CD4-positive, alpha-beta T cell treated with Interleukin-15 for 4 hours (primary cell): ENCODE measurements at places on chromosomes 11 and 22.

DNA sequence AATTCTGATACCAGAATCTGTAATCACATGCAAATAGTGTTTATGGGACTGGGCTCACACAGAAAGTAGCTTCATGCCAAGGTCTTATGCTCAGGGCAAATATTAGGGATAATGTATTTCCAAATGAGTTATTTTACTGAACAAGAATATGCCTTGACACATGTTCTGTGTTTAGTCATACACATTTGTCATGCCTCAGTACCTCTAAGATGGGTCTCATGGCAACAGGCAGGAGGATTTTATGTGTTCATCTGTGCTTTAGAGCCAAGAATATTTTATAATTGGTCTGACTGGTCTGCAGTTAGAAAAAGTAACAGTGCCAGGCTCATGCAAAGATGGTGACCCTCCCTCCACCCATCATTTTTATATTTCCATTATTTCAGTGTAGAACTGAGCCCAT, 49.1 kb downstream of the JAM3 start:
- no peak for DNase-seq

- no peak for DNase-seq
These were observed 24.8 kb downstream of the UVRAG start for GRCh38 chr11:75839851-75840250.

DNA sequence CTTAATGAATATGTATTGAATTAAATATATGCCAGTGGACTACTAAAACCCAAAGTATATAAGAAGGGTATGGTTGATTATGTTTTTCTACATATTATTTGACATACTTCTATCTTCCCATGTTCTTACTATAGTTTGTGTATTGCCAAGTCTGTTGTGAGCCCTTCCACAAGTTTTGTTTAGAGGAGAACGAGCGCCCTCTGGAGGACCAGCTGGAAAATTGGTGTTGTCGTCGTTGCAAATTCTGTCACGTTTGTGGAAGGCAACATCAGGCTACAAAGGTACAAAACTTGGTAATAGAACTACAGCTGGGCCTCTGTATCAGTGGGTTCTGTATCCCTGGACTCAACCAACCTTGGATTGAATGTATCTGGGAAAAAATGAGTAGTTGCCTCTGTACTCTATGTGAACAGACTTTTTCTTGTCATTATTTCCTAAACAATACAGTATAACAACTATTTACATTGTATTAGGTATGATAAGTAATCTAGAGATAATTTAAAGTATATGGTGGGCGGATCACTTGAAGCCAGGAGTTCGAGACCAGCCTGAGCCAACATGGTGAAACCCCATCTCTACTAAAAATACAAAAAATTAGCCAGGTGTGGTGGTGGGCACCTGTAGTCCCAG, 38.7 kb upstream of the TTC36 start:
- peak; percentile 84 for DNase-seq

DNA sequence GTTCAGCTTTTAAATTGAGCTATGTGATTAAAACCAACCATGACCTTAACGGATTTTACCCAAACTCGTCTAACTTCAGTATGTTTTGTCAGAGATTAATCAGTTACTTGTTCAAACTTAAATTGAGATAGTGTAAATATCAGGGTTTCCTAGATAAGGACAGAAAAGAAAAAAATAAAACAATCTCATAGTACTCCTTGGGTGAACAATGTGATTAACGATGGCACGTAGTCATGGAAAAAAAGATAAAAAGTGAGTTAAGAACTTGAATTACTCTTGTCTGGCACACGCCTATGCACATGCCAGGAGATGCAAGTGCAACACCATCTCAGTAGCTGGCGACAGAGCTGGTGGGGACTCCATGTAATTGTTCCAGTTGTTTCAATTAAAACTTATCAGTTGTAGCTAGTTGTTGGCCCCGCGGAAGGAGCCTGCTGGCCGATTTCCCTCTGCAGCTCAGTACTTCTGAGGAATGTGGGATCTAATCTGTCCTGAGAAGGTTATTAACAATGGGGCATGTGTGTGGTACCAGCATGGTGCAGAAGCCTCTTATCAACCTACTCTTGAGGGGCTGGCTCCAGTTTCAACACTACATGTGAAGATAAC, 3.0 kb downstream of the RASSF10 start:
- no peak for DNase-seq

GRCh38 chr11:123700772-123701171, 40.7 kb downstream of the ZNF202 start:
- DNase-seq: no peak

DNA sequence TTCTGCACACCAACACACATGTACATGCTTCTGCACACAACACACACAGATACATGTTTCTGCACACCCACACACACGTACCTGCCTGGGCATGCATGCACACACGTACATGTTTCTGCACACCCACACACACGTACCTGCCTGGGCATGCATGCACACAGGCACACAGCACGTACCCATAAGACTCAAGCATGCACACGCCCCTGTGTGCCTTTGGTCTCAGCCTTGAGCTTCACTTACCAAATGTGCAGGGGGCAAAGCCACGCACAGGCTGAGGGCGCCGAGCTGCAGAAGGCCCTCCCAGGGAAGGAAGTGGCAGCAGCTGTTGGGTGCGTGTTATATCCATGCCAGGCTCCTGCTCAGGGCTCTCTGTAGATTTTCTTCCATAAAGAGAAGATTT, 34.7 kb upstream of the SMIM38 start:
- DNase-seq: no peak

DNA sequence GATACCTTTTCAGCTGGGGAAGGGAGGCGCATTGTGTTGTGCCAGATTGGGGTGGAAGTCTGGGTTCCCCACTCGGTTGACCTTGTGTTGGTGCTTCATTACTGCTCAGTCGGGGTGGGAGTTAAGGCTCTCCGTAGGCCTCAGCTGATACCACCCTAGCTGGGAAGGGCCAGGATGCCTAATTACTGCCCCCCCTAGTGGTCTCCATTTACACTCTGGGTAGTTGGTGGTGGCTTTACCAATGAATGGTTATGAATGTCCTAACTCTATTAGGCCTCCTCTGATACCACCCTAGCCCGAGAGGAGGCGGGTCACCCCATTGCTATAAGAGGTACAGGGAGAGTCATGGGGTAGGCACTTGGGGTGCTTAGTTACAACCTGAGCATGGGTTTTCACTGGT, 27.5 kb upstream of the HIKESHI start:
- DNase-seq: no peak
